ENCODE measurements at places on chromosomes 2 and 18. TPM values are rescaled to one million over a fixed set of nuclear protein-coding genes. Genes with fewer than 3 reads are reported as not detected.
A peak's percentile ranks its signal among the peaks of the same experiment; 100 is the strongest.

- DNase-seq = no peak
Measured at GRCh38 chr18:28086670-28087552, 90.0 kb downstream of the CDH2 start.

GRCh38 chr18:23487738-23488570 is 15.4 kb upstream of the RMC1 start:
- DNase-seq = no peak

GRCh38 chr2:168935810-168936581 is 34.9 kb downstream of the G6PC2 start:
- peak; percentile 15 for DNase-seq

DNA sequence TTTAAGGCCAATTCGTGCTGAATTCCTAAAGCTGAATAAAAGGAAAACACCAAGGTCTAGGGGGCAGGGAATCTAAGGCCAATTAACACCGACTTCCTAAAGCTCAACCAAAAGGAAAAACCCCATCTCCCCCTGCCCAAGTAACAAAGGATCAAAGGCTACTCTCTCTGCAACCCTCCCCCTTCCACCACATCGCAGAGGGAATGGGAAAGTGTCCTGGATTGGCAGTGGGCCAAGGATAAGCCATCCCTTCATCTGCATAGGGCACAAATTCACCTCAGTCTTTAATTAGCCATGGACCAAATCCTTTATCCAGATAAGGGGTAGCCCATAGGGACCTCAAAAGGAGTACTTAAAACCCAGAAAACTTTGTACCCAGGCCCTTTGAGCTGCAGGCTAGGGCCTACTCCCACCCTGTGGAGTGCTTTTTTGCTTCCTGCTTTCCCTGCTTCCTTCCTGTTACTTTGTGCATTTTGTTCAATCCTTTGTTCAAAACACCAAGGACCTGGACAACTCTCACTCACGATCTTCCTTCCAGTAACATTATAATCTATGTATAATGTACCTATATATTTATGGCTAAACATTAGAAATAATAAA is 2119.8 kb upstream of the CELF4 start:
- DNase-seq = no peak

DNA sequence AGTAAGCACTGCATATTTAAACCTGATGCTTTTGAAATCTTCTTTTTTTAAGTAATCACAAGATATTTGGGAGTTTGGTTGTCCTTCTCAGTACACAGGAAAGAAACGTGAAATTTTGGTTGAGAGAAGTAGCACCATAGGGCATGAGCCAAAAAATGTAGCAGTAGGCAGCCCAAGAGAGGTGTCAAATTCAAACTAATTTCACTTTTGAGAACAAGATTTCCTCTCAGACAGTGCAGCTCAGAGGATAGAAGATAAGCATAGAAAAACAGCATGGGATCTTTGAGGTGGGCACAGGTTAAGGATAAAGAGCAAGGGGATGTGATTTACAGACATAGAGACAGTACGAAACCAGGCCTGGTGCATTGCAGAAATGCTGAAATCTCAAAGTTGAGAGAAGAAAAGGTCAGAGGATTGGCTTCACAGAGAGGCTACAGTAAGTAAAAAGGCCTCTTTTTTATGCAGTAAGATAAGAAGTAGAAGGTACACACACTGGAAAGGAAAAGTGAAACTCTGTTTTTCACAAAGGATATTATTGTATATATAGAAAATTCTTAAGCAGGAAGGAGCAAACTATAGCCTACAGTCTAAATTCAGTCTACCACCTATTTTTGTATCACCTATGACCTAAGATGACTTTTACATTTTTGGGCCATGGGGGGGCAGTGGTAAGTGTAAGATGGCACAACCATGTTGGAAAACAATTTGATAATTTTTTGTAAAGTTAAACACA is 89.8 kb downstream of the PKP4 start:
- peak; percentile 25 for DNase-seq

- DNase-seq = peak; percentile 90
Measured at GRCh38 chr2:100733391-100734187, 86.3 kb upstream of the NPAS2 start.

GRCh38 chr18:21933931-21934765 is 193.6 kb downstream of the MIB1 start:
- DNase-seq = no peak

- no peak for DNase-seq
Measured at GRCh38 chr2:126837966-126838715, 60.5 kb upstream of the TEX51 start.

DNA sequence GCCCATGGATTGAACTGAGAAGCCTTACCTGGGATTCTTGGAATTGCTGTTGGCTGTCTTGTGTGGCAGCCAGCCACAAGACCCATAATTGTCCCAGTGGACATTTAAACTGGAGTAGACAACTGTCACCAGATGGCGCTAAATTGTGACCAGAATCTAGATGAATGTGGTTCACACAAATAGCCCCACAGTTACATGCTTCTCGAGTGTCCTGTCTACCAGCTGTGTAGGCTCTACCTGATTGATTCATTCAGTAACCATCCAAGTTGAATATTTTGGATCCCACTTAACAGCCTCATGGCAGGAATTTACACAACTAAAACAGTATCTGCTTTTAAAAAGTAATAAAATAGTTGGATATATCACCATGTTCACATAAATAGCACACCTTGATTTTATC is 73.2 kb downstream of the MAP4K4 start:
- peak; percentile 67 for DNase-seq

DNA sequence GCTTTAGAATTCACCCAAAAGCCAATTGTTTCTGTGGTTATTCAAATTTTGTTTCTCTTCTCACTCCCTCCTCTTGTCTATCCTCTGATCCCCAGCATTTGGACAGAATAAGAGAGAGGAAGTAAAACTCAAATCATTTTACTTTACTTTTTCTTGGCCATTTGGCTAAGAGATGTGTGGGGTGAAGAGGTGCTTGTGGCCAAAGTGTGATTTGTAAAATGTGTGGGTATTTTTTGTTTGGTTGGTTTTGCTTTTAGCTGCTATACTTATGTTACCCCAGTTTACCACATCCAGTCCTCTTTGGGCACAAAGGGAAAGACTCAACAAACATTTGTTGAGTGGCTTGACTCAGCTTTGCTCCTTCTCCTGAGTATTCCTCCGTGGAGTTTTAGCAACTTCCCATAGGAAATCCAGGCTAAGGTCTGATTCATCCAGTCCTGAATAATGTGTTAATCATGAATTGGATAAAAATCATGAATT is 109.1 kb upstream of the CYP1B1 start:
- no peak for DNase-seq

- no peak for DNase-seq
Measured at GRCh38 chr2:222000326-222000725, 298.5 kb downstream of the PAX3 start.

DNA sequence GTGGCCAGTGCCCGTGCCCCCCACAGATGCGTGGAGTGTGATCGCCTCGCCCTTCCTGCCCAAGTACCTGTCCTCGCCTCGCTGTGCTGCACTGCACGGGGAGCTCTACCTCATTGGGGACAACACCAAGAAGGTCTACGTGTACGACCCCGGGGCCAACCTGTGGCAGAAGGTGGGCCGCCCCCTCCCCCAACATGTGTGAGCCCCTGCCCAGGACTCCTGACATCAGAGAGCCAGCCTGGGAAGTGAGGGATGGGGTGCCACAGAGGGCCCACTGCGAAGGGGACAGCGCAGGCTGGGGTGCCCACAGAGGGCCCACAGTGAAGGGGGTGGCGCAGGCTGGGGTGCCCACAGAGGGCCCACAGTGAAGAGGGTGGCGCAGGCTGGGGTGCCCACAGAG is 9.8 kb upstream of the ERFE start:
- no peak for DNase-seq

Gene NXPH2
- total RNA-seq = 0.43 TPM

Gene MDH1
- total RNA-seq = 885 TPM

Gene KIAA2012
- total RNA-seq = not detected

Gene HOXD12
- 0.42 TPM for total RNA-seq

Gene MAP3K19
- total RNA-seq = not detected

Gene C2orf69
- 11.4 TPM for total RNA-seq

Gene ITGA6
- 65.3 TPM for total RNA-seq

Gene SPP2
- not detected for total RNA-seq

Data from SK-MEL-5 (cell line).